Naive thymus-derived CD4-positive, alpha-beta T cell (primary cell): ENCODE measurements at places on chromosomes 7 and 10. TPM values are rescaled to one million over a fixed set of nuclear protein-coding genes. Genes with fewer than 3 reads are reported as not detected.

DNA sequence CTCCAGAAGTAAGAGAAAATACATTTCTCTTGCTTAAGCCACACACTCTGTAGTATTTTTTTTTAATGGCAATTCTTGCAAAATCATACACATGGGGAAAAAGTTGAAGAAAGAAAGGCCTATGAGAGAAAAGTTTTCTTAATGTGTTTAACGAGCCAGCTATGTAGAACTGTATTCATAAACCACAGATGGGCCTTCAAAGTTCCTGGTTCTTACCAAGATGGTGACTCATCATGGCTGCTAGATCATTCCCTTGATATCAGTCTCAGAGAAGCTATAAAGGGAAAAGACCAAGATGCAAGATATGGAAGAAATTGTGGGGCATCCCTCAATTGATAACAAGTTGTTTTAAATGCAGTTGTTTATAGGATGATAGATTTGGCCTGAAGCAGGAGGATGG is 992.7 kb upstream of the MBL2 start:
- H3K27ac ChIP-seq = no peak overlapping the region
- no peaks in the 10 kb centered on the region for H3K4me1 ChIP-seq
- H3K36me3 ChIP-seq = no peaks in the 10 kb centered on the region

DNA sequence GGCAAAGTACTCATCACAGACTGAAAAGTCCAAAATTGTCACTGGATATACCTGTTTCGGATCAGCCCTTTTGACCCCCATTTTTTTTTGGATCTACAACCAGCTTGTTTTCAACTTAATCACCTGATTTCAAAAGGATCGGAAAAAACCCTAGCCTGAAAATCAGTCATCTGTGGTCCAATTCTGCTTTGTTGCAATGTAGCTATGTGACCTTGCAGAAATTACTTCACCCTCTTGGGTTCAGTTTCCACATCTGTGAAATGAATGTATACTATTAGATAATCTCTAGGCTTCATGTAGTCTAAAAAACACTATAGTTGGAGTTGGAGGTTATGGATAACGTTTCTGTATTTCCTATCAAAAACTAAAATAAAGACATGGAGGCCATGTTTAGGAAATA is 37.1 kb downstream of the STEAP4 start:
- H3K36me3 ChIP-seq = no peaks in the 10 kb centered on the region
- no peak overlapping the region for H3K27ac ChIP-seq
- H3K4me3 ChIP-seq = no peak overlapping the region
- DNase-seq = no peak
- no peaks in the 10 kb centered on the region for H3K4me1 ChIP-seq

- no peaks in the 10 kb centered on the region for H3K4me1 ChIP-seq
- H3K27ac ChIP-seq = no peak overlapping the region
- no peak for DNase-seq
- H3K4me3 ChIP-seq = no peak overlapping the region
- no peaks in the 10 kb centered on the region for H3K27me3 ChIP-seq
Observed at GRCh38 chr10:30447125-30447799, 13.3 kb downstream of the MAP3K8 start.

DNA sequence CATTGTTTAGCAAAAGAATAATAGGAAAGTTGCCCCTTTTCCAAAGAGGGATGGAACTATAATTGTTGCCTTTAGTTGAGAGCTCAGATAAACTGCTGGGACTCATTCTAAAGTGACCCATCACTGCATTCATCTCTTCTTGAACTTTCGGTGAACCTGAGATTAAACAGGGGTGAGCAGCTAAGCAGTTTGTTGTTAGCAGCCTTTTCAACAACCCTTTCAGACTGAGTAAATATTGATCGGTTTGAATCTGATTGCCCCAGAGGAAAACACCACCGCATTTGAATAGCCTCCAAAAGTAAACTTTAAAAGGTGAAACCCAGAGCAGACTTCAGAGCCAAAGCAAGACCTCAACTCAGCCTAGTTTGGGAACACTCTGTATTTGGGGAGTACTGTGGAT is 4.7 kb downstream of the HOXA1 start:
- H3K4me3 ChIP-seq = no peak overlapping the region
- H3K4me1 ChIP-seq = peaks cover 5% of the 10 kb centered on the region
- H3K27ac ChIP-seq = no peak overlapping the region

DNA sequence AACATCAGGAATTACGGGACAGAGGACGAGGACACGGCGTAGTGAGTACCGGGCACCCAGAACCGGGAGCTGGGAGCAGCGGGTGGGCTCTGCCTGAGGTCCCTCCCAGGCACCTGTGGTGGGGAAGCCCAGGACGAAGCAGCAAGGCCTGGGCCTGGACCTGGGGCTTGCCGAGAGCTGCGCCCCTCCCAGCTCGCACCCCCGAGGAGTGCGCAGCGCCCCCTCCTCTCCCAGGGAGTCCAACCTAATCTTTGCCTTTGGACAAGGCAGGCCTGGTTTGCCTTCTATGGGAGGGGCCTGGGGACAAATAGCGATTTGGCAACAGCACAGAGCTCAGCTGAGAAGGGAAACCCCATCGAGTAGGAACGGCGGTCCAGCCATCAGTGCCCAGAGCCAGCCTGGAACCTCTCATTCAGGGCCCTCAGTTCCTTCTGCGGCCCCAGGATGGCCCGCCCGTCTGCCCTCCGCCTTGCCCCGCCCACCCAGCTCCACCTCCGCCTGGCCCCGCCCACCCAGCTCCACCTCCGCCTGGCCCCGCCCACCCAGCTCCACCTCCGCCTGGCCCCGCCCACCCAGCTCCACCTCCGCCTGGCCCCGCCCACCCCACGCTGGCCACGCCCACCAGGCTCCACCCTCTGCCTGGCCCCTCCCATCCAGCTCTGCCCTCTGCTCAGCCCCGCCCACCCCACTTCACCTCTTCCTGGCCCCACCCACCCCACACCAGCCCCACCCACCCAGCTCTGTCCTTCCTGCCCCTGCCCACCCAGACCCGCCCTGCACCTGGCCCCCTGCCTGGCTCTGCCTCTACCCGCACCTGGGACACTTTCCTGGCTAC is 32.5 kb upstream of the KNDC1 start:
- no peak for DNase-seq
- H3K4me3 ChIP-seq = no peak overlapping the region
- H3K27me3 ChIP-seq = no peaks in the 10 kb centered on the region
- no peak overlapping the region for H3K27ac ChIP-seq
- no peaks in the 10 kb centered on the region for H3K36me3 ChIP-seq

- H3K27me3 ChIP-seq = no peaks in the 10 kb centered on the region
- H3K27ac ChIP-seq = no peak overlapping the region
- H3K36me3 ChIP-seq = no peaks in the 10 kb centered on the region
- peaks cover 3% of the 10 kb centered on the region for H3K4me1 ChIP-seq
- no peak overlapping the region for H3K4me3 ChIP-seq
- DNase-seq = no peak
Observed at GRCh38 chr7:50728184-50728583, 54.5 kb downstream of the GRB10 start.

GRCh38 chr10:12681252-12681651 is 320.3 kb downstream of the CCDC3 start:
- no peak overlapping the region for H3K4me3 ChIP-seq
- H3K36me3 ChIP-seq = peaks cover 6% of the 10 kb centered on the region
- H3K4me1 ChIP-seq = no peaks in the 10 kb centered on the region
- no peak overlapping the region for H3K27ac ChIP-seq
- H3K27me3 ChIP-seq = no peaks in the 10 kb centered on the region
- no peak for DNase-seq

GRCh38 chr10:32104622-32105509 is 48.6 kb upstream of the KIF5B start:
- H3K4me3 ChIP-seq = no peak overlapping the region
- H3K4me1 ChIP-seq = no peaks in the 10 kb centered on the region
- H3K27ac ChIP-seq = no peak overlapping the region
- H3K36me3 ChIP-seq = no peaks in the 10 kb centered on the region
- no peaks in the 10 kb centered on the region for H3K27me3 ChIP-seq

DNA sequence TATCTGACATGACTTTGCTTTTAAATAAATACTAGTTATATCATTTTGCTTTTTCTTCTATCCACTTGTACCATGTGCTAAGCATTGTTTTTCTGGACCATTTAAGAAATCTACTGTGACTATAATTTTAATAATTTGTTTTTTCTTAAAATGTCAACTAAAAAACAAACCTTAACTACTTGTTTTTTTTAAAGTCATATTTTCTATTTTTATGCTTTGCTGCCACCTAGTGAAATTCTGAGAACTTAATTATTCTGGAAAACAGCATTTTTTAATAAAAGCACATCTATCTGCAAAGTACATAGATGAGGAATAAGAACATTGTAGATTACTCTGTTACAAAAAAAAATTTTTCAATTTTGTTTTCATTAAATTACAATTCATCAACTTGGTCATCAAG is 47.4 kb downstream of the ORC5 start:
- peaks cover 20% of the 10 kb centered on the region for H3K36me3 ChIP-seq
- no peaks in the 10 kb centered on the region for H3K4me1 ChIP-seq
- no peak overlapping the region for H3K27ac ChIP-seq
- H3K4me3 ChIP-seq = no peak overlapping the region
- DNase-seq = no peak

Gene FGFBP3
- total RNA-seq = 1.1 TPM

Gene SPDYE6
- not detected for total RNA-seq

- no peaks in the 10 kb centered on the region for H3K36me3 ChIP-seq
- no peaks in the 10 kb centered on the region for H3K4me1 ChIP-seq
- no peaks in the 10 kb centered on the region for H3K27me3 ChIP-seq
- no peak overlapping the region for H3K4me3 ChIP-seq
- DNase-seq = no peak
- no peak overlapping the region for H3K27ac ChIP-seq
Observed at GRCh38 chr7:54782314-54782713, 23.3 kb upstream of the SEC61G start.

GRCh38 chr7:80611779-80612178 is 26.7 kb upstream of the CD36 start:
- no peaks in the 10 kb centered on the region for H3K36me3 ChIP-seq
- no peaks in the 10 kb centered on the region for H3K27me3 ChIP-seq
- no peak overlapping the region for H3K27ac ChIP-seq
- no peaks in the 10 kb centered on the region for H3K4me1 ChIP-seq
- no peak overlapping the region for H3K4me3 ChIP-seq

GRCh38 chr7:28272461-28272877 is 91.9 kb upstream of the JAZF1 start:
- H3K4me1 ChIP-seq = no peaks in the 10 kb centered on the region
- H3K27me3 ChIP-seq = no peaks in the 10 kb centered on the region
- no peak overlapping the region for H3K4me3 ChIP-seq
- no peak for DNase-seq
- no peak overlapping the region for H3K27ac ChIP-seq

Gene ITGA8
- not detected for total RNA-seq

DNA sequence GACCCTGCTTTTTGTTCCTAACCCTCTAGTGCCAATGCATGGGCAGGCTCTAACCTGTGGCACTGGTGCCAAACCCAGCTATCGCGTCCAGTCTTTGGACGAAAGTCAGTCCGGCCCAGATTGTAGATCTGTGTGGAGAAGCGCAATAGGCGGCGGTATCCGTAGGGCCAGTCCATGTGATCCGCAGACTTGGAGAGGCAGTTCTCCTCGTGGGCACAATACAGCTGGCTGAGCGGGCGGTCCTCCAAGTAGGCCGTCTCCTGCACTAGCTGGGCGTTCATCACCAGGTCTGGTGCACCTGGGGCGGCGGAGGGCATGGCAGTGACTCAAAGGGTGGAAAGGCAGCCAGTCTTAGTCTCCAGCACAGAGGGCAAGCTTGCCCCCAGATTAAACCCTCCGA is 14.5 kb downstream of the LOXL4 start:
- H3K27me3 ChIP-seq = no peaks in the 10 kb centered on the region
- no peaks in the 10 kb centered on the region for H3K4me1 ChIP-seq
- no peak for DNase-seq
- no peak overlapping the region for H3K27ac ChIP-seq
- H3K4me3 ChIP-seq = no peak overlapping the region

GRCh38 chr10:26706206-26706605 is 8.7 kb downstream of the PDSS1 start:
- no peak overlapping the region for H3K27ac ChIP-seq
- H3K36me3 ChIP-seq = peaks cover 37% of the 10 kb centered on the region
- no peak overlapping the region for H3K4me3 ChIP-seq
- DNase-seq = no peak

DNA sequence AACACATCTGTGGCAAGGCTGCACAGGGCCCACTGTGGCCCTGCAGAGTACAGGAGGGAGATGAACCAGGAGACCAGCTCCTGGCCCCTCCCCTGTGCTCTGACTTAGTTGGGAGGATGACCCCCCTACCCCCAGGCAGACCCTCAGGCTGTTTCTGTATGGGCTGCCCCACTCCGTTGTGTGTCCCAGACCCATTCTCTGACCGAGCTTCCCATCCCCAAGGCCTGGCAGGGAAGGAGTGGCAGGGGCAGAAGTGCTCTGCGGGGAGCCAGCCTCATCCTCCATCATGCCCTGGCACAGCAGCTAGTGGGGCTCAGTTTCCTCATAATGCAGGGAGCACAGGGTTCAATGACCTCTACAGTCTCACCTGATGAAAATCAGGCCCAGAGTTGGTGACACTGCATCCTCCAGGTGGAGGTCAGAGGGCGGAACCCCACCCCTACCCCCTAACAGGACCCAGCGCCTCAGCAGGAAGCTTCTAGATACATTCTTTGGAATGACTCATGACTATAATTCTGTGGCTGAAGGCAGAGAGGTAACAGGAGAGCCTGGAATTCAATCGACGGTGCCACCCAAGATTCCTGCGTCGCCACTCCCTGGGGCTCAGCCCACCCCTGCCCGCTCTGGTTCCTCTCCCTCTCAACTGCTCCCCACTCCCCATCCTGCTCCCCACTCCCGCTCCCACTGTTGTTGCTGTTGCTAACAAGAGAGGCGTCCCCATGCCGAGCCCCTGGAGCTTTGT is 18.2 kb downstream of the PODXL start:
- H3K4me1 ChIP-seq = no peaks in the 10 kb centered on the region
- H3K36me3 ChIP-seq = no peaks in the 10 kb centered on the region
- H3K27ac ChIP-seq = no peak overlapping the region
- H3K27me3 ChIP-seq = no peaks in the 10 kb centered on the region
- H3K4me3 ChIP-seq = no peak overlapping the region

Gene PHYHIPL
- not detected for total RNA-seq

GRCh38 chr10:42836771-42837468 is 54.3 kb downstream of the BMS1 start:
- no peak overlapping the region for H3K27ac ChIP-seq
- DNase-seq = no peak
- H3K27me3 ChIP-seq = no peaks in the 10 kb centered on the region
- H3K4me3 ChIP-seq = no peak overlapping the region
